ENCODE measurements at places on chromosomes 4 and X.
A peak's percentile ranks its signal among the peaks of the same experiment; 100 is the strongest.

GRCh38 chrX:48745222-48745621, 16.3 kb upstream of the GLOD5 start:
- no peak for DNase-seq

GRCh38 chr4:133156096-133156495, 7.0 kb downstream of the PCDH10 start:
- DNase-seq, result no peak

DNA sequence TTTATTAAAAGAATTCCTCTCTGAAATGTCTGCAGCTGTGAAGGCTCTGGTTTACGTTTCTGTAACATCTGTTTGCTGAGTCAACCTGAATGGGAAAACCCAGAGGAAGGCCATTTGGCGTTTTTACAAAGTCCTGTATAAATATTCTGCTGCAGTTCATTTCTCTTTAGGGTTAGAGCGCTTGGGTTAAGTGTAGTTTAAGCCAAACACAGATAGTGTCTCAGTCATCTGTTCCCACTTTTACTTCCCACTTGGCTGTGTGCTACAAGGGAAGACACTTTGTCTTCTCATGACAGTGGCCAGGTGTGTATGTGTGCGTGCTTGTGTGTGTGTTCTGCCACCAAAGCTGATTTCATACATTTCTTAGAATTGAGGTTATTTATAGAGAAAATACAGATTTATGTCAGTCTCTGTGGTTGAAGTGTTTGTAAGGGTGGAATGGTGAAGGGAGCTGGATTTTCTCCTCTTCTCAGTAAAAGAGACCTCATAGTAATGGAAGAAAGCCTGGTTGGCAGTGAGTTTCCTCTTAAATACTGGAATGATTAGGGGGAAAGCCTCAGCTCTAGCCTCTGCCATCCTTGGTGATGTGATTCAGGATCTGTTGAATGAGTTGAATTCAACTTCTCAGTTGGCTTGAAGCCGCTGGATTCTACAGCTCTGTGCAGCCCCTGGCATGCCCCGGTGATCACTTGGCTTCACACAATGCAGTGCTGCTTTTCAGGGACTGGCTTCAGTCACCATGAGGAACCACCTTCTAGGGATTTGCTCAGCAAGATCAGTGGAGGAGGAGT, 50.6 kb downstream of the JADE1 start:
- no peak for DNase-seq

DNA sequence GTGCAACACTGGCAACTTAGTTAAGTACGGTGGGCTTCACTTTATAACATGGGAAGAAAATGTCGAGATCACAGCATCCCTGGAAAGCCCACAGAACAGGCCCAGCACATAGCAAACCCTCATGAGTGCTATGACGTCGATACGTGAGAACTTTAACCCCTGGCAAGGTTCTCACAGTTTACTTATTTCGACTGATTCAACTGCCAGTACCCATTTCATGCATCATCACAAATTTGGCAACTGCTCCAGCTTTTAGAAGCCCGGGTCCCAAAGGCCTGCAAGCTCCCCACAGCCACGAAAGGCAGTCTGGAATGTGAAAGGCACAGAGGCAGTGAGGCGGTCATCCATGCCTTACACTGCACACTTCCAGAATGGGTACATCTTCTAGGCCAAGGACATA, 41.2 kb downstream of the RELL1 start:
- DNase-seq, result no peak

GRCh38 chr4:79662651-79663050, 254.6 kb upstream of the GK2 start:
- DNase-seq, result no peak

- no peak for DNase-seq
Measured at GRCh38 chr4:79217025-79217424, 108.8 kb downstream of the NAA11 start.

GRCh38 chrX:107323786-107324492, 117.5 kb downstream of the DNAAF6 start:
- DNase-seq, result no peak

- DNase-seq, result no peak
Measured at GRCh38 chr4:56468097-56468422, 643 bp downstream of the SRP72 start.

- DNase-seq, result no peak
Measured at GRCh38 chr4:33878710-33879109, 2365.6 kb downstream of the ARAP2 start.

- no peak for DNase-seq
Measured at GRCh38 chrX:118356154-118356701, 10.3 kb downstream of the WDR44 start.

- no peak for DNase-seq
Measured at GRCh38 chr4:105709081-105709450, 482 bp downstream of the GSTCD start.

- DNase-seq, result no peak
Measured at GRCh38 chr4:74653331-74654229, 140.7 kb downstream of the BTC start.

GRCh38 chrX:103107836-103108235, 14.9 kb upstream of the NXF3 start:
- DNase-seq, result no peak

GRCh38 chrX:28854637-28855036, 267.4 kb downstream of the IL1RAPL1 start:
- DNase-seq, result no peak

GRCh38 chrX:117508021-117508420, 608.6 kb downstream of the KLHL13 start:
- DNase-seq, result no peak

- DNase-seq, result peak; percentile 67
Measured at GRCh38 chr4:7759216-7759615, 180.4 kb downstream of the AFAP1 start.

- no peak for DNase-seq
Measured at GRCh38 chrX:9947131-9947794, 19.9 kb upstream of the CLDN34 start.

- no peak for DNase-seq
Measured at GRCh38 chr4:183888564-183888963, 16.5 kb upstream of the STOX2 start.

- DNase-seq, result no peak
Measured at GRCh38 chr4:88908003-88908402, 149.0 kb downstream of the FAM13A start.

DNA sequence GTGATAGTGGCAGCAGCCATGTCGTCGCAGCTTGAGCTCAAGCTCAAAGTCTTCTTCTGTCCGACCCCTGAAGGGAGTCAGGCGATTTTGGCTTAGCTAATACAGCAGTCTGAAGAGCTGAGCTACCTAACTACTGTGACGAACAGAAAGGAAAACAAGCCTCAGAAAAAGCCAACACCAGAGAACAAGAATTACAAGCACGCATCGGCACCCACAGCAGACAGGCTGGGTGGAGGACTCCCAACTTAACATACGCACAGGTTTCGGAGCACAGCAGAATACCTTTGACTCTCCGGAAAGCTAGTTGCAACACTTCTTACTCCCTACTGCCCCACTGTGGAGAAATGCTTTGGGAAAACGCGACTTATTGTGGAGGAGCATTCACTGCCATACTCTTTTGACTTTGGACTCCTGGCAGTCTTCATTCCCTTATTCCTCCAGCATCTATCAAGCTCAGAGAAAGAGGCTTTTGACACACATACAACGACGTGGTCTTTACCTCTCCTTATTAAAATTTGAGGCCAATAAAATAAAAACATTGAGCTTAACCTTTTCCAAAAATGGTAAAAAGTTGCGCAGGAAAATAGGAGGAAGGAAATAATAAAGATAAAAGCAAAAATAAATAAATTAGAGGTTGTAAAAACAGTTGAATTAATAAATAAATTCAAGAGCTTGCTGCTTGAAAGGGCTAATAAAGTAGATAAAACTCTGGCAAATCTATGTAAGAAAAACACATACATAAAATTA, 41.3 kb upstream of the GPC3 start:
- DNase-seq, result peak; percentile 10

- DNase-seq, result no peak
Measured at GRCh38 chr4:2105559-2105958, 46.4 kb downstream of the NAT8L start.

GRCh38 chrX:8971116-8971515, 62.8 kb downstream of the FAM9B start:
- DNase-seq, result no peak

DNA sequence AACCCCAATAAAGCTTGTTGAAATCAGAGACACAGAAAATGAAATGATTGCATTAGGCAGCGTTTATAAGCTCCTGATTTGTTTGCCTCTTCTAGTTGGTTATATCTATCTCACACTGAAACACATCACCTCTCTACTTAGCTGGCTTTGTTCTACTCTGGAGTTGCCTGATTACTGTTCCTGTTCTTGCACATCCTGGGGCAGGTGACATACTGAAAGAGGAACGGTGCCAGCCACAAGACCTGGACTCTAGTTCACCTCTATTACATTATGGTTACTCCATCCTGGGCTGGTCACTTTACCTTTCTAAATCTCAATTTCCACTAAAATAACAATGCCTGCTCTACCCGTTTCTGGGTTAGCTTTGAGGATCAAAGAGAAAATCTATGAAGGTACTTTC, 47.9 kb downstream of the TRIM2 start:
- no peak for DNase-seq

GRCh38 chrX:18938710-18939109, 45.2 kb downstream of the PHKA2 start:
- DNase-seq, result no peak

- no peak for DNase-seq
Measured at GRCh38 chrX:132807411-132808030, 150.9 kb downstream of the HS6ST2 start.

GRCh38 chr4:125765941-125766340, 451.2 kb downstream of the FAT4 start:
- no peak for DNase-seq

- no peak for DNase-seq
Measured at GRCh38 chr4:41935652-41936021, 408 bp downstream of the TMEM33 start.

DNA sequence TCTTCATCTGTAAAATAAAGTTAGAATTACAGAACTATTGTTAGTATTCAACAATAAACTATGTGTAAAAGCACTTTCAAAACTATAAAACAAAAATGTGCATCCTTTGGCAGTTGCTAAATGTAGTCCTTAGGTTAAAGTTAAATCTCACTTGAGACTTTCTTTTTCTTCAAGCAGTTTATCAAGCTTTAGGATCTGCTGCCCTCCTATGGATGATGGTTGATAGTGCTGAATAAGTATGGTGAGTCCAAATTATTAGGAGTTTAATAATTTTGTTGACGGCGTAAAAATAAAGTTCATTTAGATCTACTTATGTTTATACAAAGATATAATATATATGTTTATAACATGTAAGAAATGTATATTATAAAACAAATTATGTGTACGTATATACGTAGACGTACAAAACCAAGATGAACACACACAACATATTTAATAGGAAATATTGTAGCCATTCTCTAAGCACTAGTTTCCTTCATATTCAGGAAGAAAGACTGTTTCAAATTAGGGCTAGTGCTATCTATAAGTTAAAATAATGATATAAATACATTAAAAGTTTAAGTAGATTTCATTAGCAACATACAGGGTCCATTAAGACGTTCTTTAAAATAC, 22.3 kb downstream of the UGT2A2 start:
- no peak for DNase-seq

- DNase-seq, result peak; percentile 9
Measured at GRCh38 chrX:150984169-150984824, 1.2 kb downstream of the HMGB3 start.

DNA sequence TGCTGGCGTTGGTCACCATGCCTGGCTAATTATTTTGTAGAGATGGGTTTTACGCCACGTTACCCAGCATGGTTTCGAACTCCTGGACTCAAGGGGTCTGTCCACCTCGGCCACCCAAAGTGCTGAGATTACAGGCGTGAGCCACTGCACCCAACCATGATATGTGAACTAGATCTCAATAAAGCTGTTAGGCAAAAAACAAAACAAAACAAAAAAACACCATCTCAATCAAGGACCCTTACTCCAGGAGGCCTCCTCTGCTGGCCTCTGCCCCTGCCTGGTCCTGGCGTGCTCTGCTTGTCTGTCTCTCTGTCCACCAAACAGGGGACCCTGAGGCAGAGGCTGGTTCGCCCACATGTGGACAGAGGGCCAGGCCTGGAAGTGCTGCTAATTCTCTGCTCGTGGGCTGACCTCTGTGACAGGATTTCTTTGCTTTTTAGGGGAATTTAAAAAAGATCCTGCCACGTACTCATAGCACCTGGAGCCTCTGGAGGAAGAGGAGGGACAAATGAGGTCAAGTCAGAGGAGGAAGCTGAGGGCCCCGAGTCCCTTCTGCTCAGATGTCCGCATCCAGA, 32.7 kb upstream of the WFS1 start:
- DNase-seq, result no peak

GRCh38 chrX:112784692-112785091, 55.9 kb downstream of the AMOT start:
- no peak for DNase-seq

- DNase-seq, result no peak
Measured at GRCh38 chr4:73735231-73735630, 5.1 kb upstream of the CXCL8 start.

GRCh38 chrX:140509468-140510305, 4.8 kb upstream of the SOX3 start:
- DNase-seq, result no peak

DNA sequence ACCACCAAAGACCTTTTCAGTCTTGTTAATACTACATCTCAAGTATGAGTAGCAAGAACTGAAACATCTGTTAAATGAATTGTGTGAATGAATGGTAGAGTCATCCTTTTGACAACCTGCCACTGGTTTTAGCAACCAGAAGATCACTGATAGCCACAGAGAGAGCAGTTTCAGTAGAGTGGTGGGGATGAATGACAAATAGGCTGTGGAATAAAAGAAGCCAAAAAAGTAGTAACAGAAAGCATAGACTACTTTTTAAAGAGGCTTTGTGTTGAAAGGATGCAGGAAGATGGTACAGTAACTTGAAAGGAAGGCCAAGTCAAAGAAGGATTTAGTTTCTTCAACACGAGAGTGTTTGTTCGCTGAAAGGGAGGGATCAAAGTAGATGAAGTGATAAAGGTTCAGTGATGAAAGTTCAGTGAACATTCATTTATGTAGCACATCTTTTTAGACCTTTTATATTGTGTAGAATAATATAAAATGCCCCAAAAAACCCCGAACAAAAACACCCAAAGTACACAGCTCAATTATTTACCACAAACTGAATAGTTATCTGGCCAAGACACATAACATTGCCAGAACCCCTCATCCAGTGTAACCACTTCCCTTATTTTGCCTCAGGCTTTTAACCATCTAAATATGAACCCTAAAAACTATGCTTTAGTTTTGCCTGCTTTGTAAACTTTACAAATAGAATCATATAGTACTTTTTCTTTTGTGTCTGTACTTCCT, 40.1 kb upstream of the EIF1AX start:
- DNase-seq, result no peak

DNA sequence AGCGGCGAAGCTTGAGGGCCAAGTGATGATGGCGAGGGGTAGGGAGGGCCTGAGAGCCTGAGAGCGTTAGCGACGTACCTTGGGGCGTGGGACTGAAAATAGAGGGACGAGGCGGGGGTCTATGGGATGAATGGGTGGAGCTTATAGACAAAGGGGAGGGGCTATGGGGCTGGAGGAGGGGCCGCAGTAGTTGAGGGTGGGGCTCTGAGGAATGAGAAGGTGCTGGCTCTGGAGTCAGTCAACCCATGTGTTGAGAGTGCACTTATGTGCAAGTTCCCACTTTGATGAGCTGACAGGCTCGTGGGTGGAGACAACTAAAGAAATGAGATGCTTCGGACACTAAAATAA, 488 bp downstream of the TBC1D25 start:
- DNase-seq, result peak; percentile 51

All from activated T-helper 2 cell treated with anti-CD3 and anti-CD28 coated beads, Interferon-gamma antibody, Interleukin-2, Interleukin-4, amounts not matched to agents 10 μg/mL and 5 μg/mL and 100 μg/mL, durations not matched to agents 14 hours and 24 hours and 36 hours (primary cell).